Mesothelial cell of epicardium (in vitro differentiated cells): ENCODE measurements at places on chromosomes 6 and 20.

DNA sequence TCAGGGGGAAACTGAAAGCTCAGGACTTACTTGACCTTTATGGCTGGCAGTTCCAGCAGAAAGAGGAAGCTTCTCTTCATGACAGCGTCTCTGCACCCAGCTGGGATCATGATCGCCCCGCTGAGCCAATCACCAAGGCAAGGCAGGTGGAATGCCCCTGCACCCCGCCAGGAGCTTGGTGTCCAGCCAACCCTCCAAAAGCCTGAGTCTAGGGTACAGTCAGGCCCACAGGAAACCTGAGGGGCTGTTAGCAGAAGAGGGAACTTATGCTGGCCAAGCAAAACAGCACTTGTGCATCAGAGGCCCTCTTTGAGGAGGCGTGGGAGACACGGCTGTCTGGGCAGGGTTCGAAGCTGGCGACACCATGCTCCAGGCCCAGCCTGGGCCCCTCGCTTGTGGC lies 188.3 kb upstream of the GMDS start:
- DNase-seq, result no peak

GRCh38 chr6:19837511-19838441 lies 606 bp downstream of the ID4 start:
- peak; percentile 67 for DNase-seq

- no peak for DNase-seq
These were observed 12.0 kb downstream of the SPINT3 start for GRCh38 chr20:45503403-45503802.

- DNase-seq, result no peak
These were observed 29.5 kb downstream of the ARFGEF2 start for GRCh38 chr20:48951041-48951440.

DNA sequence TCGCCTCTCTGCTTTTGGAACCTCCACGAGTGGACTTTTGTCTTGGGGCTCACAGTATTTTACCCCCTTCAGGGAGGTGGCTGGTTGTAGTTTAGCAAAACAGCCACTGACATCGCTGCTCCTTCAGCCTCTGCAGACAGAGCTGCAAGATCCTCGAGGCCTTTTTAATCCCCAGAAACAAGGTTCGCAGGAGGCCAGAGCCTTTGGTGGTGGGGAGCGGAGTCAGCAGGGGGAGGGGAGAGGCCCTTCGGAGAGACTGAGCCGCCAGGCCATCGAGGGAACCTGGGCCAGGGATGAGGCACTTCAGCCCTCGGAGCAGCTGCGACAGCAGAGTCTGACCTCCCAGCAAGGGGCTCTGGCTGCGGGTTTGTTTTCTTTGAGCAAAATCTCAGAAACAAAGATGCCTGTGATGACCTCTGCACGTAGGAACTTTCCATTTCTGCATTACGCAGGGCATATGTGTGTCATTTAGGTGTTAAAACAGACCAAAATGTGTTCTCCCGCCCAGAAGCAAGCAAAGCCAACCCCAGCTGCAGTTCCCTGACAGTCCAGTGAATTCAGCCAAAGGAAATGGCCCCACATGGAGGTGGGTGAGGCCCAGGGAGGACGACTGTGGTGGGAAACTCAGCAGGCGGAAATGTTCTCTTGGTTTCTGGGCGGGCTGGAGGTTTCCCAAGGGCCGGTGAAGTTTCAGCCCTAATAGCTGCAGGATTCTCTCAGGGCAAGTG lies 171.2 kb upstream of the SULF2 start:
- no peak for DNase-seq

- no peak for DNase-seq
These were observed 175.1 kb downstream of the JARID2 start for GRCh38 chr6:15420959-15421438.

DNA sequence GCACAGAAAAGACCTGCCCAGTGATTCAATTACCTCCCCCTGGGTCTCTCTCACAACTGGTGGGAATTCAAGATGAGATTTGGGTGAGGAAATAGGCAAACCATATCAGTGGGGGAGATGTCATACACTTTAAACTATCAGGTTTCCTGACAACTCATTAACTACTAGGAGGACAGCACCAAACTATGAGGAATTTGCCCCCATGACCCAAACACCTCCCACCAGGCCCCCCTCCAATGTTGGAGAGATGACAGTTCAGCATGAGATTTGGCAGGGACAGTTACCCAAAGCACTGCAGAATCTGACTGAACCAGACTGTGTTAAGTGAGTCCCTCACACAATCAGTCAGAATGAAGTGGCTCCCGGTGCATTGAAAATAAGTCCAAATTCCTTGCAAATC lies 148.0 kb downstream of the TTLL2 start:
- no peak for DNase-seq
